NCI-H2171 (cell line): ENCODE measurements at places on chromosomes 11 and 22.

- DNase-seq, result no peak
Observed at GRCh38 chr11:111443640-111444039, 64.6 kb upstream of the POU2AF1 start.

- no peak for DNase-seq
Observed at GRCh38 chr11:81644239-81644840, 1089.3 kb downstream of the FAM181B start.

GRCh38 chr11:2929531-2929949 is 320 bp upstream of the PHLDA2 start:
- no peak for DNase-seq

DNA sequence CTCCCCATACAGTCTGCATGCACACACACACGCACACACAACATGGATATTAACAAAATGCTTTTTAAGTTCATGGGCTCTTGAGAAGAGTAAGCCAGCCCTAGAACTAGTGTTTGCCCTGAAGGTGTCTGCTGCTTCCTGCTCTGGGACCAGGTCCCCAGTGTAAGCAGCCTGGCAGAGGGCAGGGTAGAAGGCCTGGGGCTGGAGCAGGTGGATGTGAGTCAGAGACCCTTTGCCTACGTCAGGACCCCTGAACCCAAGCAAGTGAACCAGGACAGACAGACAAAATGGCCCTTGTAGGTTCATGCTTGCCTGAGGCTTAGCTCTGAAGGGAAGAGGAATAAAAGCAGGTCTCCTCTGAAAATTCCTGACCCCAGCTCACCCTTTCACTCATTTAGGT is 357.9 kb downstream of the TBC1D22A start:
- no peak for DNase-seq

DNA sequence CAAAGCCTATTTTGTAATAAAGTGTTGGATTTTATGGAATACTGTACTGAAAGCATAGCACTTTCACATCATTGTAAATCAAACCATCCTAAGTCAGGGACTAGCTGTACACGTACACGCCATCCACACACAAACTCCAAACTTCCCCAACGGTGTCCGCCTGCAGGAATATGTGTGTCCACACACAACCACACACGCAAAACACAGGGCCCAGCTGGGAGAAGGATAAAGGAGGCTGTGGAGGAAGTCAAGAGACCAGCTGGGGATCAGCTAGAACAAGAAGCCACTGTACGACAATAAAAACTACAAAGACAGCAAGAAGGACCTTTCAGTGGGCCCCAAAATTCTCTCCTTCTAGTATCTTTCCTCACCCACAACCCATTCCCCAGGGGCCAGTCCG is 1.6 kb downstream of the TRIM29 start:
- DNase-seq, result no peak

DNA sequence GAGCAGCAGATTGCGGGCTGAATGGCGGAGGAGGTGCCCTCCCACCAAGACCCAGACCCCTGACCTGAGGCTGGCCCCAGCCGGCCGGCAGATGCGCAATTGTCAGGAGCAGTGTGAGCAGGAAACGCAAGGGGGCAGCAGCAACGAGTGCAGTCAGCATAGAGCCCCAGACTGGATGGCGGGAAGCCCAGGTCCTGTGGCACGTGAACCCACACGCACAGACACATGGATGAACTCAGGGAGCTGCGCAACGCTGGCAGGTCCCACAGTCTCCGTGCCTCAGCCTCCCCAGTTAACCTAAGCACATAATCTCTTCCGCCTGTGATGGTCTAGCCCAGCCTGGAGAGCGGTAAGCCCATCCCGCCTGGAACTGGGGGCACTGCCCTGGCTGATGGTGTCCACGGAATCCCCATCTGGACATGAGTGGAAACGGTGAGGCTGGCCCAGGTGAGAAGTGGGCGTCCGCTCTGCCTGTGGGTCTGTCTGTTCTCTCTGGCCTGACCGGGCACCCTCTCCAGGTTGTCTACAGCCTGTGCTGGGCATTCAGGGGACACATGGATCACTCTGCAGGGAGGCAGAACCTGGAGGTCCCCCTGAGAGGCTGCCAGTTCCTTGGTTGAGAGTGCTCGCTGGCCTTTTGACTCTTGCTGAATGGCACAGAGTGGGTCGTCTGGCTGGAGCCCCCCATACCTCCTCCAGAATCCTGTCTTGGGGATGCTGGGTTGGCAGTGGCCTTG is 626 bp upstream of the TBX10 start:
- no peak for DNase-seq

DNA sequence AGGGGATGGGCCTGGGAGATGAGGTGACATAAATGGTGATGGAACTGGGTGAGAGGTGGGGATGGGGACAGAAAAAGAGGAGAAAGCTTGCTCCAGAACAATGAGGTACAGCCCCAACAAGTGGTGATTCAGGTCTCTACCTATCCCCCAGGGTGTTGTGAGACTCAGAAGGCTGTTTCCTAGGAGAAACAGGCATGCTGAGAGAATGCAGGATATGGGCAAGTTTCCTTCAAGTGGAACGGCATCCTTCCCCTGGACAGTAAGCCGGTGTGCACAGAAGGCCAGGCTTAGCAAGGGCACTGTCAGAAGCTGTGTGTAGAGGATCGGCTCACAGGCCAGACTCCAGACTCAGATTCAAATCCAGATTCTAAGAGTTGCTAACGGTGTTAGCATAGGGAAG is 34.1 kb upstream of the CRTAM start:
- DNase-seq, result no peak

GRCh38 chr11:91433284-91434010 is 791.2 kb upstream of the FAT3 start:
- DNase-seq, result no peak
